Hindlimb muscle (tissue), 1 donor: ENCODE measurements at places on chromosomes 3 and 15.

DNA sequence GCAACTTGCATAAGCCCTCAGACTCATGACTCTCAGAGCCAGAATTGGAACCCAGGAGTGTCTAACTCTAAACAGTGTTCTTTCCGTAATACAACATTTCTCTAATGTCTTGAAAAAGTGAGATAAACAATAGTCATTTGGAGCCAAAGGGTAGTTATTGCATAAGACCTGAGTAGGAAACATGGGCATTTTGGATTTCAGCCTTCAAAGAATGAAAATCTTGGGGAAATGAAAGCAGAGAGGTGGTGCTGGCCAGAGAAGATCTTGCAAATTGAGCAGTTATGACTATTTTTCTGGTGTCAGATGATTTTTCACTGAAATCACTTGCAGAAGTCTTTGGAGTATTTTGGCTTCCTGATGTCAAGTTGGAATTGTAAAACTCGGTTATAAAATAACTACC, 379.4 kb downstream of the DIPK2A start:
- no peak for DNase-seq

GRCh38 chr3:113035387-113035982, 44.7 kb downstream of the GTPBP8 start:
- DNase-seq, result peak; percentile 59

DNA sequence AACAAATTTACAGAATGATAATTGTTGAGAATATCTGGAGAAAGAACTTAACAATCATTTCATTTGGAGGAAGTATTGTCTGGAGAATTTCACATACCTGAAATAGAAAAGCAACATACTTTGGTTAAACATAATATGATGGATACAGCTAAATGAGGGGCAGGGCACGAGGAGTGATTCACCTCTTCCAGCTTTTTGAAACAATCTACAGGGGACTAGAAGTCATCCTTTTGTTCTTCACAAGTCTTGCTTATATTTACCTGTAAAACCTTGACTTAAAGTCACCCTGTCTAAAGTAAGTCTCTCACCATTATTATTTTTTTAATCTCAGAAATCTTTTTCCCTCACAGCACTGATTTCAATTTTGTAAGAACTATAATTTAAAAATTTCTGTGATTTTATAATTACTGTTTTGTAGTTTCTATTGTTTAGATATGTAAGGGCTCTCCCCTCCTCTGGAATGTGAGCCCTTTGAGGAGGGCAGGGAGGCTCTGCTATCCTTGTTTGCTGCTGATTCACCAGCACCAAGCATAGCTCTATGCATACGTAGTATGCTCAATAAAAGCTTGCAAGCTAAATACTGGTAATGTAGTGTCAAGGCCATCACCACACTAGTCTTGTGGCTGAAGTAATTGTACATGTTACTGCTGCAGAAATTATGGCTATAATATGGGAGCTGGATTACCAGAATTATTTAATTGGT, 193.9 kb upstream of the THRB start:
- no peak for DNase-seq

- DNase-seq, result no peak
Observed at GRCh38 chr3:197368821-197369220, 70.4 kb upstream of the DLG1 start.

GRCh38 chr3:32126305-32127015, 20.0 kb downstream of the GPD1L start:
- no peak for DNase-seq

DNA sequence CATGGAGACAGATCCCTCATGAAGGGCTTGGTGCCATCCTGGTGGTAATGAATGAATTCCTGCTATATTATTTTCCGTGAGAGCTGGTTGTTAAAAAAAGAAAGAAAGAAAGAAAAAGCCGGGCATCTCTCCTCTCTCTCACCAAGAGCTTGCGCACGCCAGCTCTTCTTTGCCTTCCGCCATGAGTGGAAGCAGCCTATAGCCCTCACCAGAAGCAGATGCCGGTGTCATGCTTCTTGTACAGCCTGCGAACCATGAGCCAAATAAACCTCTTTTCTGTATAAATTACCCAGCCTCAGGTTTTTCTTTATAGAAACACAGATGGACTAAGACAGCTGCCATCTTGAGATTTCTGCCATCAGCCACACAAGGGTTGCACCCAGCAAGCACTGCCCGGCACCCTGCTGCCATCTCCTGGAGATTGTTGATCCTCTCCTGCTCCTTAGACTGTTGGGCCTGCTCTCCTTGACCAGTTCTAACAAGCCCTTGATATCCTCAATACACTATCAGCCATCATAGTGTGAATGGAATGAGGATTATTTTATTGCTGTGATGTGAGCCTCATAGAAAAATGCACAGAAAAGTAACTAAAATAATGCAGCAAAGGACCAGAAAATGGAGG, 3.5 kb upstream of the AHSG start:
- no peak for DNase-seq

- peak; percentile 47 for DNase-seq
Observed at GRCh38 chr3:114454551-114455251, 160.9 kb downstream of the TIGIT start.

- no peak for DNase-seq
Observed at GRCh38 chr3:45055411-45056143, 29.5 kb downstream of the CLEC3B start.

DNA sequence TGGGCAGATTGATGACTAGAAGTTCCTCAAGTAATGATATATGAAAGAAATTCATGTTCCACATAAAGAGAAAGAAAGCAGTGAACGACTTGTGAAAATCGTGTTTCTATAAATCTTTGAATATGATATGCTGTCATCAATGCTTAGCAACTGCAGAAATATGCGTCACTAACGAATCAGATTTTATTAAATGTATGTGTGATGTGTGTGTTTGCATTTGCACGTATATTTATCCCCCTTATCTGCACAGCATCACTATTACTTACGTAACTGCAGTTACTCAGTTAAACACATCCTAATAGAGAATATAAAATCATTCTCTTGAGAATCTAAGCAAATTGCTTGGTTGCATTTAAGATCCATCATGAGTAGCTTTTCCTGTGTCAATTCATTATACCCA, 468.6 kb downstream of the FGF12 start:
- DNase-seq, result no peak

DNA sequence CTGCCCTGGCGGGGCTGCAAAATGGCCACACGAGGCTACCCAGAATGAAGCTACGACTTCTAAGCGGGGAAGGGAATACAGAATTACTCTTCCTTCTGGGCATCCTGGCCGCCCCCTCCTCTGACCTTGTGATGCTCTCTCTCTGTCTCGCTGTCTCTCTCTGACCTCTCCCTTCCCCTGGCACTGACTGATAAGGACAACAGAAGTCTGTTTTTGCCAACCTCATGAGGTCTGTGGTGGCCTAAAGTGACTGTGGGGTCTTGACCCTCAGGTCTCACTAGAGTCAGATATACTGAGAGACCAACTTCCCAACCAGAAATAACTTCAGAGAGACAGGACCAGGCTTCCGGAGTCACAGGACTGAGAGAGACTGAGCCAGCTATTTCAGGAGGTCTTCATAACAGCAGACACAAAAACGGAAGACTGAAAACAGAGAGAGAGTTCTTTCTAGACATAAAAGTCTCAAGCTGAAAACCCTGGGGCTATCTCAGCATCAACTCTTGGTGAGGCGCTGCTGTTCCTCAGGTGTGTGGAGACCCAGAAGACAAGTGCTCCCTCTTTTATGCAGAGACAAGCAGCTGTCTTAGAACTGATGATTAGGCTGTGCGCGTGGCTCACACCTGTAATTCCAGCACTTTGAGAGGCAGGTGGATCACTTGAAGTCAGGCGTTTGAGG, 38.2 kb upstream of the CFAP161 start:
- DNase-seq, result no peak
